NCI-H526 treated with DMSO at 0.1 percent for 48 hours (cell line): ENCODE measurements at places on chromosomes 1 and 21.

DNA sequence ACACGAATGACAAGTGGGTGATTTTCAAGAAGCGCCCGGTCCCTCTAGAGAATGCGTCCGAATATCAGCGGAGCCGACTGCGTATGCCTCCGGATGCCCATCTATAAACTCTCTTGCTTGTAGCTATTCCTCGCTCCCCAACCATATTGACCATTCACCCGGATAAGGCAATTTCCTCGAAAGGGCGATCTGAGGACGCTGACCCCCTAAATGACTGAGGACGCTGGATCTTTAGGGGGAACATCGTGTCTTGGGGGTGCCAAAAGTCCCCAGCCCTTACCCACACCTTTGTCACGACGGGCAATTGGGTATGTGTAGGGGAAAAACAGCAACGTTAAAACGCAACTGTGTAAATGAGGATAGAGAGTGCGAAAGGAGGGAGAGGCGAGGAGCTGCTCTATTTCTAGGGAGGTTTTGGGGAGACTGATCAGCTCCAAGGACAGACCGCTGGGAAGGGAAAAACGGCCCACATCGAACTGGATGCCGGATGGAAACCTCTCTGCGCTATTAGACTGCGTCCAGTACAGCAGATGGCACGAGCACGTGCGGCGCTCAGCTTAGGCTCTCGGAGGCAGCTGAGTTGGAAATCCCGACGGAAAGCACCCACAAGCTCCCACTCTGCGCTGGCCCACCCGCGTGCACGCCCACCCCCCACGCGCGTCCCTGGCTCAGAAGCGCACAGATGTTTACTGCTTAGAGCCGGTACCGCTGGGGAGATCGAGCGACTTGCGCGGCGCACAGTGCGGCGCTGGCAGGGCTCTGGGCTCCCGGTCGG lies 2.9 kb upstream of the PRRX1 start:
- no peak for DNase-seq

DNA sequence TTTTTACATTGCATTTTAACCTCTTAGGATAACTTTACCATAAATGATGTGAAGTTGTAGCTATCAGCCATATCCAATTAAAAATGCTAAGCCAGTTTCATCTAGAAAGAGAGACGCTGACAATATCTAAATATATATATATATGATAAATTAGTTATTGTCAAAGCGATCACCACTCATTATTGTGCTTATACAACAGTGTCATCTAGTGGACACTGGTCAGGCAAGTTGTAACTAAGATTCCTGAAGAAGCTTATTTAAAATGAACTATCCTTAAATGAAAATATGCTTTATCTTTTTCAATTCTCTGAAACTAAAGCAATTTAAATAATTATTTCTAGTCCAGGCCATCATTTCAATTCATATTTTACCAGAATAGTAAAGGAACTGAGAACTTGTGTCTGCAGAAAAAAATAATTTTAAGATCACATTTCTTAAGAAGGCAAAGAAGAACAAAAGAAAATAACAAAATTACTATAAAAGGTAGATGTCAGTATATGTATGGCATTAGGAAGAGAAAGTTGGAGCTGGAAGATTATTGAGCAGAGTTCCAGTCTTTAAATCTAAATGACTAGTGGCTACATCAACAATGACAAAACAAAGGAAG lies 193.3 kb upstream of the SNX7 start:
- DNase-seq, result no peak

GRCh38 chr1:56409112-56409691 lies 170.2 kb downstream of the PLPP3 start:
- DNase-seq, result no peak

DNA sequence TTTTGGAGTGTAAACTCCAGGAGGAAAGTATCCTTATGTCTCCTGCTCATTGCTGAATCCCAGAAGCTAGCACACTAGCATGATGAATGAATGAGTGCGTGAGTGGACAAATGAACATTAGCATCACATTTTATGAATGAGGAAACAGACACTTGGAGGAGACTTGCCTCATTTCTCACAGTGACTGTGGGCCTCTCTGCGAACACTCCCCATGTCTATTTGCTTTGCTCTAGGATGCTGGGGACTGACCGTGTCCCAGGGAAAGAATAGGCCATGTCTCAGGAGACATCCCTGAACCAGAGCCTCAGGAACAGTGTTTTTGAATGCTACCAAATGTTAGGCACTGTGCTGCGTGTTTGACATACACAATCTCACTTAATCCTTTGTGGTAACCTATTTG lies 140.9 kb downstream of the OMA1 start:
- no peak for DNase-seq

GRCh38 chr1:3186526-3186921 lies 117.5 kb downstream of the PRDM16 start:
- no peak for DNase-seq

DNA sequence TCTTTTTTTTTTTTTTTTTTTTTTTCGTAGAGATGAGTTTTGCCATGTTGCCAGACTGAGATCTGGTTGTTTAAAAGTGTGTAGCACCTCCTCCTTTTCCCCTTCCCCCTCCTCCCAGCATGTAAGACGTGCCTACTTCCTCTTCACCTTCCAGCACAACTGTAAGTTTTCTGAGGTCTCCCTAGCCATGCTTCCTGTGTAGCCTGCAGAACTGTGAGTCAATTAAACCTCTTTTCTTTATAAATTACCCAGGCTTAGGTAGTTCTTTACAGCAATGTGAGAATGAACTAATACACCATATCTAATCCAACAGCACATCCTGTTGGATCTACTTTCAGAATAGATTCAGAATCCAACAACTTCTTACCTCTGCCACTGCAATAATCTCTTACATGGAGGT lies 111.1 kb downstream of the CLIC6 start:
- no peak for DNase-seq
